ENCODE measurements at places on chromosomes 3 and 15. TPM values are rescaled to one million over a fixed set of nuclear protein-coding genes. Genes with fewer than 3 reads are reported as not detected.

- no peak for DNase-seq
Measured at GRCh38 chr15:28086175-28086703, 12.9 kb downstream of the OCA2 start.

- no peak for DNase-seq
Measured at GRCh38 chr15:87680208-87680607, 576.3 kb downstream of the NTRK3 start.

DNA sequence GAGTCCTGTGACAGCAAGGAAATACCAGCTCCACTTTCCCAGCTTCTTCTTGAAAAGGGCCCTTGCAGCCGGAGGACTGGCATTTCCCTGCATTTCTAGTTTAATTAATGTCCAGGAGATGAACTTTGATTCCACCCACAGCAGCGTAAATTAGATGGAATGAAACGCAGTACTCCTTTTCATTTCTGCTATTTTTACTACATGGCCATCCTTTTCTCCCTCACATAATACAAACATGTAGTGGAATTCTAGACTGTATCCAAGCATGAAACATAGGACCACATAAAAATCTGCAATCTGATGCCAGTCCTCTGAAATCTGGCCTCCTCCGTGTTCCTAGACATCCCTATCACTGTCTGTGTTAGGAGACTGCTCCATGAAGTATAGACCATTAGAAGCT is 403.2 kb downstream of the NR2F2 start:
- no peak for DNase-seq

The SST gene
- 0.45 TPM for polyA plus RNA-seq

DNA sequence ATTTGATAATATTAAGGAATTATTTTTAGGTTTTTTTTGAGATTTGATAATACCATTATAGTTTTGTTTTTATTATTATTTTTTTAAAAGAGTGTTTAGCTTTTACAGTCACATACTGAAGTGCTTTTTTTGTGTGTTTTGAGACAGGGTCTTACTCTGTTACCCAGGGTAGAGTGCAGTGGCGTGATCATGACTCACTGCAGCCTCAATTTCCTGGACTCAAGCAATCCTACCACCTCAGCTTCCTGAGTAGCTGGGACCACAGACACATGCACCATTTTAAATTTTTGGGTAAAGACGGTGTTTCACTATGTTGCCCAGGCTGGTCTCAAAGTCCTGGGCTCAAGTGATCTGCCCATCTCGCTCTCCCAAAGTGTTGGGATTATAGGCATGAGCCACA is 73.0 kb downstream of the SUMF1 start:
- no peak for DNase-seq

The ACY1 gene
- polyA plus RNA-seq: 118 TPM

DNA sequence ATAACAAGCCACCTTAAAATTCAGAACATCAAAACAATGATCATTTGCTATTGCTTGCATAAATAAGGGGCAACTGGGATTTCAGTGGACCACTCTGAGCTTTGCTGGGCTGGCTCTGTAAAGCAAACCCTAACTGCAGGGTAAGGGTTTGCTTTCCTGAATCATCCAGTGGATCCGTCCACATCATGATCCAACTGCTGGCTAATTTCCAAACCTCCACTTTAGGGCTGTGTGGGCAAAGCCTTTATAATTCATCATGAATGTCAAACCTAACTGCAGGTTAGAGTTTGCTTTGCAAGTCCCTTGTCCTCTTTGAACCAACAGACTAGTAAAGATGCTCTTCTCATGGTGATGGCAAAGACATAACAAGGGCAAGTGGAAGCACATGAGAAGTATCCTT is 76.1 kb downstream of the SYNPR start:
- no peak for DNase-seq

DNA sequence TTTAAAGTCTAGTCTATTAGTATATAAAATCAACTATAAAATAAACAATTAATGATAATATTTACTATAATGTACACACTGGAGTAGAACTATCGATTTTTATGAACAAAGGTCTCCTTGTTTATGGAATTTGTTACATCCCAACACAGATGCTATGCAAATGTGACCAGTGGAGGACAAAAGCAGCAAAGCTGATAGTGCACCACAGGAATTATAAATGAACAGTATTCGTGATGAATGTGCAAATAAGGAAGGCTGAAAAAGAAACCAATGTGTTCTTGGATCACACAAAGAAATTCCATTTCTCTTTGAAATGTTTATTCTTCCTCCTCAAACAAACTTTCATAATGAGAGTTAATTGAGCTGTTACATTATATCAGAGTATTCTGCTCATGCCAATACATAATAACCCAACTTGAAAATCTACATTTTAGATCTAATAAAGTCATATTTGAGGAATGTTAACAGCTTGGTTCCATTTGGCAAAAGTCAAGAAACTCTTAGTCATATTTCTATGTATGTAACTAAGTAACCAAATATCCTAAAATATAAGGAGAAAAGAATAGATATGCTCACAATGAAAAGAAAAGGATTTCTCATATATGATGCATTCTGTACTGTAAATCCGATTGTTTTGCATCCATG is 79.3 kb downstream of the NEK10 start:
- no peak for DNase-seq

DNA sequence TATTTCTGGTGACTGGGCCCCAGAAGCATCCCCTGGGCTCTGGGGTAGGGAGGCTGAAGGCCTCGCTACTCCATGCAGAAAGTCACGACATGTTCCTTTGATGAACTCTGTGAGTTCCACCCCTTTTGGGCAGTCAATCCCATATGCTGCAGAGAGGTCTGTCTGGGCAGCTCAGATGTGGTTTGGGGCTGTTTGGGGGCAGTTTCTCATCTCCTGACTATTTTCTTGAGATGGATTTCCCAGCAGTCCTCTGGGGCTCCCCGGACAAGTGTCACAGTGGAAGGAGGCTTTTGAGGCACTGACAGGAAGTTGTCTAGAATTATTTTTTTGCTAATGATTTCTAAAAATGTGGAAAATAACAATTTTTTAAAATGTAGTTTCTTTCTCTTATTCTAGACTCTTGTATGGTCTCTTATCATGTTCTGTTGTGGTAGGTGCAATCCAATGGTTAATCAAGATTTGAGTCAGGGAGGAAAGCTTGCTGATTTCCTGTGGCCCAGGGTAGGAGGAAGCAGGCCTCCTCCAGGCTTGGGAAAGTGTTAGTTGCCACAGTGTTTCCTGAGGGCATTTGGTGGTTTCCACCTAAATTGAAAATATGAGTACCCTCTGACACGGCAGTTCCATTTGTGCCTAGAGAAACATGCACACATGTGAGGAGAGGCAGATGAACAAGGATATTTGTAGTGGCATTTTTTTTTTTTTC is 19.9 kb upstream of the TATDN2 start:
- no peak for DNase-seq

DNA sequence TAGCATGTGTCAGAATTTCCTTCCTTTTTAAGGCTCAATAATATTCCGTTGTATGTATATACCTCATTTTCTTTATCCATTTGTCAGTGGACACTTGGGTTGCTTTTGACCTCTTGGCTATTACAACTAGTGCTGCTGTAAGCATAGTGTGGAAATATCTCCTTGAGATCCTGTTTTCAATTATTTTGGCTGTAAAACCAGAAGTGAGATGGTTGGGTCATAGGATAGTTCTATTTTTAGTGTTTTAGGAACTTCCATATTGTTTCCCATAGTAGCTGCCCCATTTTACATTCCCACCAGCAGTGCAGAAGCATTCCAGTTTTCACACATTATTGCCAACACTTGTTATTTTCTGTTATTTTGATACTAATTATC is 70.4 kb upstream of the C15orf39 start:
- DNase-seq: no peak

DNA sequence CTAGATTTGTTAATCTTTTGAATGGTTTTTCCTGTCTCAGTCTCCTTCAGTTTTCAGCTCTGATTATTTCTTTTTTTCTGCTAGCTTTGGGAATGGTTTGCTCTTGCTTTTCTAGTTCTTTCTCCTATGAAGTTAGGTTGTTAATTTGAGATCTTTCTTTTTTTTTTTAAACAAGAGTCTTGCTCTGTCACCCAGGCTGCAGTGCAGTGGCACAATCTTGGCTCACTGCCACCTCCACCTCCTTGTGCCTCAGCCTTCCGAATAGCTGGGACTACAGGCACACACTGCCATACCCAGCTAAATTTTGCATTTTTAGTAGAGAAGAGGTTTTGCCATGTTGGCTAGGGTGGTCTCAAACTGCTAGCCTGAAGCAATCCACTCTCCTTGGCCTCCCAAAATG is 56.7 kb downstream of the UQCC5 start:
- DNase-seq: no peak

The FOXL2 gene
- not detected for polyA plus RNA-seq

The EFL1 gene
- polyA plus RNA-seq: 22.0 TPM

- no peak for DNase-seq
Measured at GRCh38 chr15:48856942-48857341, 21.0 kb upstream of the EID1 start.

- DNase-seq: no peak
Measured at GRCh38 chr3:83500422-83500821, 1458.4 kb upstream of the CADM2 start.

The ADAMTSL3 gene
- 4.6 TPM for polyA plus RNA-seq

- no peak for DNase-seq
Measured at GRCh38 chr15:52496175-52496574, 32.5 kb downstream of the MYO5A start.

- DNase-seq: no peak
Measured at GRCh38 chr3:69490971-69491370, 105.1 kb upstream of the FRMD4B start.

Data from renal cortex interstitium (tissue), 15 donors.